Glomerular endothelial cell (primary cell): ENCODE measurements at places on chromosomes 2 and 18. TPM values are rescaled to one million over a fixed set of nuclear protein-coding genes. Genes with fewer than 3 reads are reported as not detected.

DNA sequence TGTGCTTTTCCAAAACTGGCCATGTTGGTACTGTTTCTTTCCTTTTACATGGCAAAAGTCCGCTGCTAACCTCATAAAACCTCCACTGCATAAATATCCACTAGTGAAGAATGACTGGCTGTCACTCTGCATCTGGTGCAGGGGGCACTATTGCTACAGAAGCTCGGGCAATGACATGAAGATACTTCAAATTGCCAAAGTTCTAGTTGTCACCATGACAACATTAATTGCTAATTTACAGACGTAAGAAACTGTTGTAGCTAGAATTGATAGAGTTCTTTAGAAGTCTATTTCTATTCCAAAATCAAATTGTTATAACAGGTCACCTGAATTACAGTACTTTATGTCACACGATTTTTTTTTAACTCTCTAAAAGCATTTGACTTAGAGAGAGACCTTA, 845 bp downstream of the CFAP210 start:
- no peak for DNase-seq

DNA sequence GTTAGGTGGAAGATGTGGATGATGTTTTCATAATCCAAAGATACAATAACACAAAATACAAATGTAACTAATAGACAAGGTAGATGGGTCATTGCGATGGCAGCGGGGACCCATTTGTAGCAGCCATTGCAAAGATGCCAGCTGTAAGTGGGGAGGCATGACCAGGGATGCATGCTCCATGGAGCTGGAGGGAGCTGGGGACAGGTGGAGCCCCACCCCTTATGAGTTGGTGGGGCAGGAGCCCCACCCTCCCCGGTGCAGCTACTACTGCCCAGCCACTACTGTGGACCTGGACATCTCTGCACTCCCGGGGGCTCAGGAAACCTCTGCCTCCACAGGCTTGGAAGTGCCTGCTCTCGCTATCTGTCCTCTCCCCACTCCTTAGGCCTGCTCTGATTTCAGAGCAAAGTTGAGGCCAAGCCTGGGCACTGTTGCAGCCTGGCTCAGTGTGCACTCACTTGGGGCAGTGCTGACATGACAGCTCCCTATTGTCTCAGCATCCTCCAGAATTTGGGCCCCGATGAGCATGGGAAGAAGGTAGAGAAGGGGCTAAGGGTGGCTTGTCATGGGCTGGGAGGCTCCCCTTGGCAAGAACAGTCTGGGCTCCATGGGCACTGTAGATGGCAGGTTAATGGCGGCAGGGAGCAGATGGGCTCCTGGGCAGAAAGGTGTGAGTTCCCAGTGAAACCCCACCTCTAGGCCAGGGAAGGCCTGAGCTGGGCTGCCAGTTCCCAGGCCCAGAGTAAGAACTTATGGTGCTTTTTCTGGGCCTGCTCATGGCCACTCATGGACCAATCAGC, 81.1 kb downstream of the ZNF804A start:
- no peak for DNase-seq

GRCh38 chr2:148122788-148123187, 101.9 kb downstream of the MBD5 start:
- DNase-seq, result no peak

Gene HOXD12
- total RNA-seq, result not detected in 2 replicates

DNA sequence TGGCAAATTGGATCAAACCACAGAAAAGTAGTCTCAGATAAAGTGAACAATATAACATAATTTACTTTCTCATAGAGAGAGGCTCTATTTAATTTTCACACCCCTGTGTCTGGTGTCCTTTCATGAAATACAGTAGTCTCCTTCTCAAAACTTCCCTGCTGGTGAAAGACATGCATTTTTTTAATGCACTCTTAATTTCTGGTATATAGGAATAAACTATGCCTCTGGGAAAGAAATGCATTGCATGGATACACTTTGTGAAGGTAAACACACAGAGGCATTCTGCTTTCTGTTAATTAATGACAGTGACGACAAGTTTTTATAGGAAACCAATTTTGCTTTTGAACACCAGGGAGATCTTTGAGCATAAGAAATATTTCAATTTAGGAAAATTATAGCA, 24.1 kb upstream of the TMEM178A start:
- no peak for DNase-seq

GRCh38 chr2:66803726-66804125, 368.8 kb downstream of the MEIS1 start:
- no peak for DNase-seq

GRCh38 chr2:182020286-182021070, 34.8 kb downstream of the PPP1R1C start:
- DNase-seq, result no peak
